ENCODE measurements at places on chromosomes 1 and 21. TPM values are rescaled to one million over a fixed set of nuclear protein-coding genes. Genes with fewer than 3 reads are reported as not detected.

Gene S100A3
- 2.2 TPM for total RNA-seq

Gene HLX
- total RNA-seq = 17.9 TPM

Gene C1QA
- not detected for total RNA-seq

Gene RSPO1
- total RNA-seq = 0.25 TPM

Gene FTCD
- total RNA-seq = 1.1 TPM

Gene XCL1
- not detected for total RNA-seq

Gene PLPP3
- total RNA-seq = 14.2 TPM

Gene MR1
- total RNA-seq = 17.6 TPM

Gene SPATA1
- 0.37 TPM for total RNA-seq

Gene FCN3
- total RNA-seq = not detected

Gene SLC30A10
- not detected for total RNA-seq

Gene ATAD3C
- not detected for total RNA-seq

Gene MAN1C1
- total RNA-seq = 2.4 TPM

Gene EVA1C
- 15.5 TPM for total RNA-seq

Gene CELA2B
- total RNA-seq = not detected
